ENCODE measurements at places on chromosomes 2 and 18.

GRCh38 chr2:3470856-3471737 lies 48.2 kb downstream of the ADI1 start:
- DNase-seq: no peak

- no peak for DNase-seq
These were observed 900.9 kb downstream of the CPS1 start for GRCh38 chr2:211457325-211457724.

DNA sequence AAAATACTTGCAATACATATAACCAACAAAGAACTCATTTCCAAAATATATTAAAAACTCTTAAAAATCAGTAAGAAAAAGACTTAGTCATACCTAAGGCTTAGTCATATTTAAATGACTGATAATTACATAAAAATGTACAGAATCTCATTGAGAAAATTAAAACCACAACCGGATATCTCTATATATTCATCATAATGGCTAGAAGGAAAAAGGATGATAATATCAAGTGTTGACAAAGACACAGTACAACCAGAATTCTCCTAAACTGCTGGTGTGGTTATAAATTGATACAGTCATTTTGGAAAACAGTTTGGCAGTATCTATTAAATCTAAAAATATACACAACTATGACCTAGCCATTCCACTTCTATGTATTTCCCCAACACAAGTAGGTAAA lies 27.1 kb upstream of the IHH start:
- no peak for DNase-seq

- DNase-seq: no peak
These were observed 95.5 kb downstream of the ATP9B start for GRCh38 chr18:79164706-79165105.

DNA sequence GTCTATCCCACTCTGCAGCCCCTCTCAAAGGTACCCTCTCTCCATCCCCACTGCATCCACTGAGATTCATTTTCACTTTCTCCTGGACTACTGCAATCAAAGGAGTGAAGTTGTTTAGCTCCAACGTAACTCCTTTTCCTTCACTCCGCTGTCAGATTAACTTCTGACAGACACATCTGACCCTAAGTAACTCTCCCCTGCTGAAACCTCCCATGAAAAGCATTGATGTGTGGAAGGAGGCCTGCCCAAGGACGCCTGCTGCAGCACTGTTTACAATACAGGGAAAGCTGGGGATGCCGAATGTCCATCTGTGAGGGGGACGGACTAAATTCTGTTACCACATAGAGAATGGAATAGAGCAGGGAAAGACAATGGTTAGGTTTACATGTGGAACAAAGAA lies 114.8 kb downstream of the TMEM163 start:
- DNase-seq: no peak

- DNase-seq: no peak
These were observed 145.0 kb downstream of the TTC27 start for GRCh38 chr2:32772638-32773447.

DNA sequence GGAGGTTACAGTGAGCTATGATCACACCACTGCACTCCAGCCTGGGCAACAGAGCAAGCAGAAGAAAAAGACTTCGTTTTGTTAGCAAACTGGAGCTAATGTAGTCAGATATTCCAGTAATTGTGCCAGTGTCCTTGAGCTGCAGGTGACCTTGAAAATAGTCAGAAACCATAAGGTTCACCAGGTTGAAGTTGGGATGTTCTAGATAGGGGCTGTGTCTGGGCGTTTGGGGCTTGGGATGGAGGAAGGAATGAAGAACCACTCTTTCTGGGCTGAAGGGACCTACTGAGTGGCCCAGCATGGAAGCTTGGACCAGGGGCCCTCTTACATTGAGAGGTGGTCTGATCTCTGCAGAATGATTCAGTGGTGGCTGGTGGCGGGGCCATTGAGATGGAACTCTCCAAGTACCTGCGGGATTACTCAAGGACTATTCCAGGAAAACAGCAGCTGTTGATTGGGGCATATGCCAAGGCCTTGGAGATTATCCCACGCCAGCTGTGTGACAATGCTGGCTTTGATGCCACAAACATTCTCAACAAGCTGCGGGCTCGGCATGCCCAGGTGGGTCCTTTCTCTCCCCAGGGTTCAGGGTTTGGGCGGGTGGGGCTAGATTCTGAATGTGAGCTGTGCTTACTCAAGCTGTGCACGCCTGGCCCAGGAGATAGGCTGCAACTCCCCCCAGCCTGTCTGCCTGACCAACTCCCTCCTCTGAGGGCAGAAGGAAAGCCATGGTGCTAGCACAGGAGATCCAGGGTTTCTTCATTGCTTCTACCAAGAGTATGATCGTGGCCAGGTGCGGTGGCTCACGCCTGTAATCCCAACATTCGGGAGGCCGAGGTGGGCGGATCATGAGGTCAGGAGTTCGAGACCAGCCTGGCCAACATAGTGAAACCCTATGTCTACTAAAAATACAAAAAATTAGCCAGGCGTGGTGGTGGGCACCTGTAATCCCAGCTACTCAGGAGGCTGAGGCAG lies 17.1 kb downstream of the CCT7 start:
- no peak for DNase-seq

DNA sequence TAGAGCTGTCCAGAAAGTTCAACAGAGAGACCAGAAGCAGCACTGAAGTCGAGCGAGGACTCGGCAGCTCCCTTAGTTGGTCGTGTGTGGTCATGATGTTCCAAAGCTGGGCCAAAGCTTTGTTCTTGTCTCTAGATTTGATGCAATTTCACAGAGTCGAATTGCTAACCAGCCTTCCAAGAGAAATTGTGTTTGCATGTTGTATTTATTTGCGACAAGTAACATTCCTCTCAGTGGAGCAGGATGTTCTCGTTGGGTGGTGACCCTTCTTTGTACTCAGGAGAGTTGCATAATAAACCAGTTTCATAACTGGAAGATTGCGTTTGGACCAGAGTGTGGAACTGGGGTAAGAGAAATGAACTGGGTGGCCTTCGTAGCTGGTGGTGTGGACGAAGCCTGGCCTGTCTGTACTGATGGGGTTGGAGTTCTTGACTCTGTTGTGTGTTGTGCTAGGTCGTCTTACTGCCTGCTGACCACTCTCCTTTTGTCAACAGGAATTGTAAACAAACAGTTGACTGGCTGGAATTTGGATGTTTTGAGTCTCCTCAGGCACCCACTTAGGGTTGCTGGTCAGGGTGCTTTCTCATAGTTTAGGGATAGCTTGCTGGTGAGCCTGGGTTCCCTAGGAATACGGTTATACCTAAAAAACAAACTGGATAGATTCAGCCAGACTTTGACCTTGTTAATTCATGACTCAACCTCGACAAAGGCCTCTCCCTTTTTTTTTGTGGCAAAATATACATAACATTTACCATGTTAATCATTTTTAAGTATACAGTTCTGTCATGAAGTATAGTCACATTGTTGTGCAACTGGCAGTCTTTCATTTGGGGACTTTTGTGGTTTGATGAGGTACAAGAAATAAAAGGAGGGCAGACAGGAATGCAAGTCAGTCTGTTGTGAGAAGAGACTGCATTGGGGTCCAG lies 28.9 kb upstream of the TOGARAM2 start:
- no peak for DNase-seq
